ENCODE measurements at places on chromosomes 12 and 14.
A peak's percentile ranks its signal among the peaks of the same experiment; 100 is the strongest.

- DNase-seq, result no peak
Measured at GRCh38 chr14:35335388-35336092, 43.4 kb downstream of the PSMA6 start.

- DNase-seq, result peak; percentile 86
Measured at GRCh38 chr12:124399622-124400021, 104.7 kb downstream of the RFLNA start.

GRCh38 chr12:59121451-59121850 is 201.1 kb upstream of the LRIG3 start:
- DNase-seq, result no peak

DNA sequence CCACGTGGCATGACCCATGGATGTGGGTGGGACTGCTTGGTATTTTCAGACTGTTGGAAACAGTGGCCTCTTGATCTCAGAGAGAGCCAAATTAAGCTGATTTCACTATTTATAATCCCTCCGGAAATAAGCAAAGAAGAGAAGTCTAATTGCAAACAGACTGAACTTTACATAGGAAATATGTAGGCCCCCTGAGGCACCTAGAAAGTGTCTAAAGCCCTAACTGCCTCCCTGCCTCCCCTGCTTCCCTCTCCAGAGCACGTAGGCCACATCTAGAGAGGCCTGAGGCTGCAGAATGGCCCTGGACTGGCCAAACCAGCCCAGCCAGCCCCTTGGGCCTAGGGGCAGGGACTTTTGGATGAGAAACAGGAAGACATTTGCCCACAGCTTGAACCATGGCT is 123.8 kb downstream of the ZFP36L1 start:
- DNase-seq, result no peak

DNA sequence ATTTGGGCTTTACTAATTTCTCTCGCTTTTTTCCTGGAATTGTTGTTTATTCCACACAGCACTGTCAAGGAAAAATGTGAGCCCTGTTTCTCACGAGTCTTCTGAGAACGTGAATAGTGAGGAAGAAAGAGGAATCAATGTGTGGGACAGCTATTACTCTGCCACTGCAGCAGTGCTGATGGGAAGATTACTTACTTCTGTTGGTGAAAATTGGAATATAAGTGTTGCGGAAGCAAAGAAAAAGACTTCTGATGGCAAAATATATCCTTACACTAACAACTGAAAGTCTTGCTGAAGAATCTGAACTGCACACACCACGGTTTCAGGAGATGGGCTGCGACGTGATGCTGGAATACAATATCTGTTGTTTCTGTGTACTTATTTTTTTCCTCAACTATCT is 884.2 kb downstream of the AACS start:
- DNase-seq, result no peak

All from GM13977 (cell line).